ENCODE measurements at places on chromosomes 13 and 19. TPM values are rescaled to one million over a fixed set of nuclear protein-coding genes. Genes with fewer than 3 reads are reported as not detected.

Gene ZNF443
- 1.4 TPM for total RNA-seq

Gene PINLYP
- total RNA-seq = 0.34 TPM

Gene SELENOV
- total RNA-seq = not detected

Gene ZNF492
- not detected for total RNA-seq

Gene ICAM5
- 1.2 TPM for total RNA-seq

Gene C19orf38
- total RNA-seq = 0.11 TPM

Gene ZNF528
- not detected for total RNA-seq

Gene MCEMP1
- not detected for total RNA-seq

Gene ZNF835
- total RNA-seq = not detected

Gene PEAK3
- not detected for total RNA-seq

Gene ZNF90
- total RNA-seq = not detected

Gene ZNF628
- 6.4 TPM for total RNA-seq

Gene APOC1
- 112 TPM for total RNA-seq

Gene IZUMO2
- total RNA-seq = not detected

Gene EDNRB
- not detected for total RNA-seq

Gene ERICH6B
- not detected for total RNA-seq

Gene GARIN5A
- 1.8 TPM for total RNA-seq

Gene ATXN8OS
- total RNA-seq = not detected

Gene HIPK4
- total RNA-seq = 0.26 TPM

Gene SERPINE3
- total RNA-seq = not detected

Gene CPT1C
- 14.6 TPM for total RNA-seq

Gene ZNF112
- total RNA-seq = 2.5 TPM

Gene FGF22
- 0.43 TPM for total RNA-seq

Gene PRODH2
- 0.66 TPM for total RNA-seq

Gene SLC27A1
- total RNA-seq = 3.1 TPM

Gene DOCK9
- total RNA-seq = 37.3 TPM

Gene GCDH
- total RNA-seq = 7.9 TPM

Gene ZNF20
- total RNA-seq = not detected

Gene SF3A2
- total RNA-seq = 57.3 TPM

Data from A549 treated with DMSO at 1 μM for 4 hours (cell line).